Fibroblast of skin of right biceps (primary cell): ENCODE measurements at places on chromosomes 3 and 15.

DNA sequence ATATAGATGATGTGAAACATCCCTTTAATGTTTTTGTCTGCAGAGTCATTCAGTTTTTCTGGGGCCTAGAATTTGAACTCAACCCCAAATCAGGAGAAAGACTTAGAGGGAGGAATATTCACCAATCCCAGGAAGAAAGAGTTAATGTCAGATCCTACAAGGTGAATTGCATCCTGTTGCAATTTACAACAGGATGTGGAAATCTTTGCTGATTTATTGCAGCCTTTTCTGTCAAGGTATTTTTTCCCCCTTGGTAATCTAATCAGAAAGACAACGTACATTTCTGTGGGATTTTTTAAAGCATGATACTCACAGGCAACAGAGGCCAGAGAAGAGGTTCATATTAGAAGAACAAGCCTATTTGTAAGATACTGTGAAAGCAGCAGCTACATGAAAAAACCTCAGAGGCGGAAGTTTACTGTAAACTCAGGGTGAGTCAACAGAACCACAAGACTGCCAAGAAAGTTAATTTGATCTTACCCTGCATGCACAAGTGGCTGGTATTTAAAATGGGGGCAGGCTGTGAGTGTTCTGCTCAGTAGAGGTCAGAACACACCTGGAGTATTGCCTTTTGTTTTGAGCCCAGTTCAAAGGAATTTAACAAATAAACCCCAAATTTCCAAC is 531.9 kb downstream of the AGBL1 start:
- peak; percentile 31 for DNase-seq

DNA sequence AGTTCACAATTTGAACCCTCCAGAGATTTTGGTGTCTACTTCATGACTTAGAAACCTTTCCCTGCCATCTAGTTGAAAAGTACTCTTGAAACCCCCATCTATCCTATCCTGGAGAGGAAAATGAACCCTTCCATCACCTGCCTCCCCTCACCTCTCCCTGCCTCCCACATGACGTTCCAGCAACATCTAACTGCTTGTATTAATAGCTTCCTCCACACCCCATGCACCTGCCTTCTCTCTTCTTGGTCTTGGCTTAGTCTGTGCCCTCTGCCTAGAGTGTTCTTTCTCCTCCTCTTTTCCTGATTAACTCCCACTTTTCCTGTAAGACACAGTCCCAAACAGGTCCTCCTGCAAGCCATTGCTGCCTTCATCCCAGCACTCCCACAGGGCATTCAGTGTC is 107.8 kb downstream of the LIPC start:
- no peak for DNase-seq

DNA sequence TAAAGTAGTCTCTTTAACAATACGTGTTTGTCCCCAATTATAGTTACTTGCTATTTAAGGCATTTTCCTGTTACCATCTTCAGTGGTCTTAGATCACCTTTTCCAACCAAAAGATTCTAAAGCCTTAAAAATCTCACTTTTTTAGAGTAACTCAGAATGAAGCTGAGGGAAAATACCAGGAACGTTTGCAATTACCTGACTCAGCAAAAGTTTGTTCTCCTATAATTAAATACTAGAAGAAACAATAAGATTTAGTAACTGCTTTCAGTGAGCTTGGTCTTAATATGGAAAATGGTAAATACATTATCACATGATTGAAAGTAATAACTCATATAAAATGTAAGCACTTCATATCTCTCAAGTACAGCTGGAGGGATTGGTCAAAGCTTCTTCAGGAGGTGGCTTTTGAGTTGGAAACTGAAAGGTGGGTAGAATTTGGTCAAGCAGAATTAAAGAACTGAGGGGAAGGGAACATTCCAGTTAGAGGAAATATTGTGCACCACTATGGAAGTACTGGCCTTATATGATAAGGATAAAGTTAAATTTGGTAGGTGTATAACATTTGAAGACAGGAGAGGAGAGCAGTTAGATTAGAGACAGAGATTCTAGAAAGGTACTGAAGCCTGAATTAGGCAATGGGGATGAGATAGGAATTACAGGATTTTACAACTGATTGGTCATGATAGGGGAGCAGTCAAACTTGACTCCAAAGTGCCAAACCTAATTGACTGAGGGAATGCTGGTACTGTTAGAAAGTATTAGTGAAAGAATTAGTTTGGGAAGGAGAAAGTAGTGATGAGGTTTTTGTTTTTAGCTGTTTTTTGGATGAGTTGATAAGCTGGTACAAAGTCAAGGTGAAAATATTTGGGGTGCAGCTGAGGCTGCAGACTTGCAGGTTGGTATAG is 21.9 kb downstream of the TSC22D2 start:
- DNase-seq = no peak

GRCh38 chr15:32990071-32990470 is 204.4 kb downstream of the FMN1 start:
- no peak for DNase-seq

GRCh38 chr3:52118156-52118875 is 35.9 kb downstream of the POC1A start:
- DNase-seq = no peak

GRCh38 chr15:64634576-64635498 is 140.6 kb downstream of the RBPMS2 start:
- peak; percentile 47 for DNase-seq

GRCh38 chr15:97903560-97903959 is 56.9 kb upstream of the ARRDC4 start:
- no peak for DNase-seq

- no peak for DNase-seq
These were observed 20.3 kb upstream of the NECTIN3 start for GRCh38 chr3:111051354-111051753.

GRCh38 chr15:42137461-42138261 is 18.8 kb downstream of the PLA2G4F start:
- peak; percentile 57 for DNase-seq

- DNase-seq = no peak
These were observed 705.8 kb downstream of the NR2F2 start for GRCh38 chr15:97036301-97036700.

GRCh38 chr3:158950178-158950901 is 148.5 kb downstream of the MFSD1 start:
- DNase-seq = no peak

DNA sequence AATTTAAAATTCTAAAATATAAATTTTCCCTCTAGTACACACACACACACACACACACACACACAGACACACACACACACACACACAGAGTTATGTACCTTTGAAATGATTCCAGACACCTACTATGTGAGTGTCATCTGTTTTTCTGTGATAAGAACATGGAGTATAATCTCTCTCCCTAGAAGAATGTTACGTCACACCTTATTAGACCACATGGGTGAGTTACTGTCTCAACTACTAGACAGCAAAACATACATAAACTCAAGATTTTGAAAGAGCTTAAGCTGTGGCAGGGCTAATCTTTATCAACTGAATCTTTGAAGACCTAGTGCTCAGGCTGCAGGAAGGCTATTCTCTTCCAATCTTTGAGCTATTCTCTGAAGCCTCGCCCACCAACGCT is 385.9 kb upstream of the BCHE start:
- DNase-seq = no peak

- DNase-seq = peak; percentile 95
These were observed 377.2 kb upstream of the CFAP20DC start for GRCh38 chr3:59426821-59427565.

DNA sequence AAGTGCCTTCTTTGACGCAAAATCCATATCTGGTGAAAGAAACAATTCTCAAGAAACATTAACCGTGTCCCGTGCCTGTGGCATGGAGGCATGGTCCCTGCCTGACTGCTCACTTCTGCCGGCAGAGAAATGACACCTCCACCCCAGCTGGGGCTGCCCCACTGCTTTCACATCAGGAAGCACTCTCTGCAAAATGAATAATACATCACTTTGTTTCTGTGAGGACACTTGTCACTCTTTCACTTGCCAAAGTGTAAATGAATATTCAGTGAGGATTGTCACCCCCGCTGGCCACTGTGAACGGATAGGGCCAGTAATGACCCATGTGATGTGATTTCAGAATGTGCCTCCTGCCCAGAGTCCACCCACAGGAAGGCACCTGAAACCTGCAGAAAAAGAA is 31.1 kb upstream of the SLC24A5 start:
- DNase-seq = no peak

GRCh38 chr3:50557106-50557505 is 10.4 kb downstream of the C3orf18 start:
- DNase-seq = no peak
